ENCODE measurements at places on chromosomes 6 and 20. TPM values are rescaled to one million over a fixed set of nuclear protein-coding genes. Genes with fewer than 3 reads are reported as not detected.

DNA sequence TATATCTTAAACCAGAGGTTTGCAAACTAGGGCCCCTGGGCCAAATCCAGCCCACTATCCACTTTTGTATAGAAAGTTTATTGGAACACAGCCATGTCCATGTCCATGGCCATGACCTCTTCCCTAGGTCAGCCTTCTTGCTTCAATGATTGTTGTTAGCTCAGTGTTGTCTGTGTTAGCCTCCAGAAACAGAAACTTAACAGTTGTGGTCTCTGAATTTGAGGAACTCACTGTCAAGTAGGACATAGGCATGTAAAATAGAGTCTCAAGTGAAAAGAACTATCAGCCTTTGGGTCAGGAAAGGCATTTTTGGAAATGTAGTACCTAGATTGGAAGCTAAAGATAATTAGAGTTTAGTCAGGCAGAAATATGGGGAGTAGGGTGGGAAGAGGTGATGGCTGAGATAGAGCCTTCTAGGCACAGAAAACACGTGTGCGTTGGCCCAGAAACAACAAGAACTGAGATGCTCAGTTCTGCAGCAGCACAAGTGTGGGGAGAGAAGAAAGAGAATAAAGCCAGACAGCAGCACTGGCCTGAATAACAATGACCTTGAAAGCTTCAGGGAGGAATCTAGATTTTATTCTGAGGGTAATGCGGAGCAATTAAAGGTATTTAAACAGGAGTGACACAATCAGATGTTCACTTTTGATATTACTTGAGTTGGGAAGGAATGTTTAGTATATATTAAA lies 87.0 kb upstream of the OLIG3 start:
- no peak for DNase-seq

GRCh38 chr6:100592929-100593328 lies 128.2 kb upstream of the SIM1 start:
- DNase-seq: peak; percentile 26

- DNase-seq: no peak
These were observed 101.4 kb upstream of the AGPAT4 start for GRCh38 chr6:161374971-161375873.

GRCh38 chr6:7411328-7411727 lies 21.7 kb downstream of the RIOK1 start:
- DNase-seq: no peak

GRCh38 chr6:134347885-134348805 lies 30.2 kb upstream of the SGK1 start:
- DNase-seq: no peak

DNA sequence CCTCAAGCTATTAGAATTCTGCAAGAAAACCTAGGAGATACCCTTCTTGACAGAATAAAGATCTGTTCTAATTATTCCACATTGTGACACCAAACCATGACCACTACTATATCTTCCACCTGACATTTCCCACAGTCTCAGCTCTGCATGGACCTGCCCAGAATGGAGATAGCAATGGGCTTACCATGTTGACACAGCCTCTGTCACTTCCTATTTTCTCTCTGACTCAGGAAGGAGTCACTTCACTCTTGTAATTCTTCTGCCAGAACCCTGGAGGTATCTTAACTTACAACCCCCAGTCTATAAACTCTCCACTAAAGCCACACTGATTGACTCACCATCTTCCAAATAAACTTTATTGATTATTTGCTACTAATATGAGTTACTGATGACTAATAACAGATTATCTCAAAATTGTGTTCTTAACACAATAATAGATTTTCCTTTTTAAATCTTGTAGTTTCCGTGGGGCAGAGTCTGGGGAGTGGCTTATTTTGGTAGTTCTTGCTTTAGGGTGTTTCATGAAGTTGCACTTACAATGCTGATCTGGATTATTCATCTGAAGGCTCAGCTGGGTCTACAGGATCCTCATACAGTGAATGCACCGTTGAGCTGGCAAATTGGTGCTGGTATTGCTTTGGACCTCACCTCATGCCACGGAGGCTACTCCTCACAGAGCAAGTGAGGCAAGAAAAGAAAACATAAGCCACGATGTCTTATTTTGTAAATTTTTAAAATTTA lies 869.9 kb downstream of the KIF16B start:
- DNase-seq: no peak

GRCh38 chr20:5835321-5835821 lies 85.2 kb downstream of the SHLD1 start:
- no peak for DNase-seq

DNA sequence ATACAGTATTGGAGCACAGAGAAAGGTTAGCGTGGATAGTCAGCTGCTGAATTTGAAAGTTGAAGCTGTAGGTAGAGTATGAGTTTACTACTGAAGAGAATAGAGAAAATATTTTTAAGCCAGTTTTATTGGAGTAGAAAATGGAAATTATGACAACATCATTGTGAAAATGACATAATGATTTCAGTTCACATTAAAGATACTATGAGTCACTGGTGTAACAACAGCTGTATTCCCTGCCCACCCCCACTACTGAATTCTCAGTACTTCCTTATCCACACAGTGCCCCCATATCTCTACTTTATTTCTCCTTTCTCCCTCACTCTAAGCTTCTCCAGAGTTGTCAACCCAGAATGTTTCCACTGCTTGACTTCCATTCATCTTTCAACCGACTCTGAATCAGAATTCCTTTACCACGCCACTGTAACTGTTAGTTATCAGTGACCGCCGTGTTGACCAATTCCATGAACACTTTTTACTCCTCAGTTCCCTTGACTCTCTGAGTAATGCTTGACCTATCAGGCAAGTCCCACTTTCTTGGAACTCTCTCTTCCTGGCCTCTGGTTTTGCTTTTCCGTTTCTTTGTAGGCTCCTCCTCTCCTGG lies 139.6 kb downstream of the AIG1 start:
- DNase-seq: no peak

GRCh38 chr6:80466981-80467380 lies 360.5 kb downstream of the BCKDHB start:
- no peak for DNase-seq

Gene SGK2
- 0.23 TPM for total RNA-seq

Gene PKHD1
- total RNA-seq: 0.53 TPM
